ENCODE measurements at places on chromosomes 12 and 14.
A peak's percentile ranks its signal among the peaks of the same experiment; 100 is the strongest.

DNA sequence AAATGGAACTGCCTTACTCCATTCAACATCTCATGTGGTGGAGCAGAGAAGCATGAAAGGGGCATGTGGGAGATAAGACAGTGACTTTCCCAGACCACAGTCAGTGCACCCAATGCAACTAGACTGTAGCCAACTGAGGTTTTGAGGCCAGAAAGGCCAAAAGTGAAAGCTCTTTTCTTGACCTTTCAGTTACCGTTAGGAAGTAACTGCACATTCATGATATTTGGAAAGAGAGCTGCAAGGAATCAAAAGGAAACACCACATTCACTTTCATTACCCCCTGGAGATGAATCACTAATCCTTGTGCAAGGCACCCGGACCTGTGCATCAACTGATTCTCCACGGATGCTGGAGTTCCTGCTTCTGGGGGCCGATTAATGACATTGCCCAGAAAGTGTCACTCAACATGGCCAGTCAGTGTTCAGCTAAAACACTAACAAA lies 72.9 kb upstream of the ELK3 start:
- peak; percentile 41 for DNase-seq

- DNase-seq: peak; percentile 53
These were observed 3.6 kb downstream of the SMIM41 start for GRCh38 chr12:52082988-52083637.

DNA sequence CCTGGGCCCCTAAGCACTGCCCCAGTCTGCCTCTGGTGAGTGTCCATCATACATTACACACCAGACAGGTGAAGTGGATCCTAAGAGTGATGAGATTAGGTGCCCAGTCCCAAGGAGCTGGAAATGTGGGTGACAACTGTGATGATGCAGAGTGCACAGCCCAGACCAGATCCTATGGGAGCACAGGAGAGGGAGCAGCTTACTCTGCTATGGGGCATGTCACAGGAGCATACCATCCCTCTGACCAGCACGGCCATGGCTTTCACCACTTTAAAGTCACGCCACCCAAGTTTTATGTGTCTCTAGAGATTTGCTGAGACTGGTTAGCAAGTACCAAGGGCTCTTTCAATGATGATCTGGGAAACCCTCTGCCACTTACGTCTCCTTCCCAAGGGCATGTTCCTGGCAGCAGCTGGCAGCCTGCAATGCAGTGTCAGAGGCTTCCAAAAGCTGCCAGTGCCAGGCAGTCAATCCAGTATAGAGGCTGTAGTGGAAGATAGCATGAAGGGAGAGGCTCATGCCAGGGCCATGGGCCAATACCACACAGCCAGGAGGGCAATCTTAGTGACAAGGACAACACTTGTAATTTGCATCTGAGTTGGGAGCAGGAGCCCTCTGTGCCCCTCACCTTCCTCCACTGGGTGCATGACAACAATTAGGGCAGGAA lies 40.2 kb downstream of the STAB2 start:
- no peak for DNase-seq

DNA sequence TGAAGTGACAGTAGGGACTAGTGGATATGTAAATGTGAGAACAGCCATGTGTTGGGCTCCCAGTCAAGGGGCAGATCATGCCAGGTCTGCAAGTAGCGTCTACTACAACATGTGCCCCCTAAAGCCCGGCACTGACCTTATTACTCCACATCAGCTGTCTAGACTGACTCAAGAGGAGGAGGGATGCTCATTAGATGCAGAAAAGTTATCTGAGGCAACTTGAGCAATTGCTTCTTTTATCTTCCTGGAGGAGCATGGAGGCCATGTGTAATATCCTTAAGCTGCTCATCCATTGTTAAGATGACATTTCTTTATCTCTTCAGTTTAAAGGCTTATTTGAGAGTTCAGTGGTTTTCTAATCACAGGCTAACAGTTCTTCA lies 404.7 kb upstream of the FLRT2 start:
- no peak for DNase-seq

DNA sequence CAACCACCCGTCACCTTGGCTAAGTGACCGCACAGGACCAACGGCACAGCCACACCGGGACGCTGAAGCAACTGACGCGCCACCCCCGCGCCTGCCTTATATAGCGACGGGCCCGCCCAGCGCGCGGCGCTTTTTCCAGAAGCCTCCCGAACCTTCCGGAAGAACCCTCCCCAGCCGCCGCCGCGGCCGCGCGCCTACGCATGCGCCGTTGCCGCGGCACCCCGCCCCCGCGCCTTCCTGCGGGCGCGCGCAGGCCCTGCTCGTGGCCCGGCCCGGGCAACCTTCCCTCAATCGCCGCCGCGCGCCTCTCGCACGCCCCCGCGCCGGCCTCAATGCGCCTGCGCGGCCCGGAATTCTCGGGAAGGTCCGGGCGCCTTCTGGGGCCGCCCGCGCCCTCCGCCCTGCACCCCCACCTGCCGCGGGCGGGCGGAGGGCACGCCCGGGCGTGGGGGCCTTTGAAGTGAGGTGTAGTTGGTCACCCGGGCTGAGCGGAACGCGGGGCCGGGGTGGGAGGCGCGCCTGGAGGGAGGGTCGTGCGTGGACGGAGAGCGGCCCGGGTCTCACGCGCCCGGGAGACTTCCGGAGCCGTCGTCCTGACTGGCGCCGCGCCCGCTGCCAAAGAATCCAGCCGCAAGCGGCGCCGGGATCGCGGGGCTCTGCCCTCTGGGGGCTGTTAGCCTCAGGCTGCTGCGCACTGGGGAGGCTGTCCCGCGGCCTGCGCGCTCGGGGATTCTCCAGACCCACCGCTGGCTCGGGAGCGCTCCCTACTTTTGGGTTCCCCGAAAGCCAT lies at the start of gene HSP90AA1:
TSS of gene HSP90AA1 (minus strand) at position 73 of the 790 bp plus-strand sequence. CDS start 666 bp downstream, outside the sequence.
- DNase-seq: peak; percentile 93

- DNase-seq: no peak
These were observed 5.2 kb upstream of the TEP1 start for GRCh38 chr14:20418501-20418909.

DNA sequence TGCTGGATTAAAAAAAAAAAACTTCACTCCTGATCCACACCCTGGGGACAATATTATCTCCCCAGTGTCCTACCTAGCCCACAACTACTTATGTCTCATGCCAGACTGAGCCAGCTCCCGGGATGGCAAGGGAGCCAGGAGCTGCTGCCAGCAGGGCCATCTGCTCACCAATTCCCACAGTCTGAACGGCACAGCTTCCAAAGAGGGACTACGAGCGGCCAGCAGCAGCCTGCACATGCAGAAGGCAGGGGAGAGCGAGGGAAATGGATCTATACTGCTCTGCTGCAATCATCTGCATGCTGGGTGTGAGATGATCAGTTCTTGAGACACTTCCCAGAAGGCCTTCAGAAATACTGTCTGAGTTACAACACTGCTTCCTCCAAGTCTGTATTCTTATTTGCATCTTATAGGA lies 11.1 kb downstream of the SSH1 start:
- DNase-seq: no peak

- no peak for DNase-seq
These were observed 49.0 kb downstream of the ZC3H14 start for GRCh38 chr14:88611878-88612277.

- DNase-seq: peak; percentile 69
These were observed 62.2 kb downstream of the GNG2 start for GRCh38 chr14:51922624-51923023.

GRCh38 chr14:56185992-56186391 lies 67.8 kb downstream of the PELI2 start:
- no peak for DNase-seq

GRCh38 chr12:110704750-110705149 lies 15.8 kb upstream of the HVCN1 start:
- DNase-seq: no peak

DNA sequence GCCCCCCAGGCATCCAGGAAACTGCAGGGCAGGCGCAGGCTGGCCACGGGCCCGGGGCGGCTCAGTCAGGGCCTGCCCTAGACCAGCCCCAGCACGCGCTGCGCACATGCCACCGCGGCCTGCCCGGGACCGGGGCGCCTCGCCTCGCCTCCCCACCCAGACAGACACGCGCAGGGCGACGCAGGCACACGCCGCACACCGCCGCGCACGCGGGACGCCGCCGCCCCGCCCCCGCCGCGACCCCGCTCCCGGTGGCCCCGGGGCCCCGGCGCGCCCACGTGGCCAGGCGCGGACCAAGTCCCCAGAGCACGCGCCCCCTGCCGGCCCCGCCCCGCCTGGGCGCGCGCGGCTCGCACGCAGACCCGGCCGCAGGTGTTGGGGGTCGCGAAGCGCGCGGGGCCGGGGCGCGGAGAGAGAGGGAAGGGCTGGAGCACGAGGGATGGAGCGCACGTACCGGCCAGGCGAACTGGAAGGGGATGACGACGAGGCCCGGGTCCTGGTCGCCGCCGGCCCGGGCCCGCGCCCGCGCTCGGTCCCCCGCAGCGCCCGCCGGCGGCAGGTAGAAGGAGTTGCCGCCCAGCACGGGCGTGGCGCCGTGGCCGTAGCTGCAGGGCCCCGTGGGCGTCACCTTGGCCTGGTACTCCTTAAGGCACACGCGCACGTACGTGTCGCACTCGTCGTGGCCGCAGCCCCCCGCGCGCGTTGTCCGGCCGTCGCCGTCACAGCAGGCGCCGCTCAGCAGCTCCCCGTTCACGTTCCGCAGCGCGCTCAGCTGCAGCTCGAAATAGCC lies 1.1 kb downstream of the JAG2 start:
- no peak for DNase-seq

- no peak for DNase-seq
These were observed 34.8 kb upstream of the PMCH start for GRCh38 chr12:102232446-102232845.

- DNase-seq: peak; percentile 76
These were observed 218.9 kb downstream of the ADAMTS20 start for GRCh38 chr12:43332977-43333640.

DNA sequence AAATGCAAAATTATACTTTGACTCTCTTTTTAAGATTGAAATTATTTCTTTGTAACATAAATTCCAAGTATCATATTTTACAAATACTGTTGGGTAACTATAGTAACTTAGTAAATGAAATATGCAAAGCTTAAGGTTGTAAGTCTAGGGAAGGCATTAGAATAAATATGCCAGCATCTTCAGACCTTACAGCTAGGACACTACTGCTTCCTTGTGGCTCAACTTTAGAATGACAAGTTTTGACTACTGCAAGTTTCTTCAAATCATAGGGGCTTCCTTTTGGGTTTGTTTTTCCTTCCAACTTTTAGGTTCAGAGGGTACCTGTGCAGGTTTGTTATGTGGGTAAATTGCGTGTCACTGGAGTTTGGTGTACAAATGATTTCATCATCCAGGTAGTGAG lies 17.7 kb upstream of the ANP32D start:
- DNase-seq: peak; percentile 70

- DNase-seq: no peak
These were observed 579 bp upstream of the BLOC1S1 start for GRCh38 chr12:55715169-55715764.
